Hematopoietic multipotent progenitor cell treated with erythropoietin and hydrocortisone succinate and interleukin-3 and kit ligand, for 8 days (in vitro differentiated cells): ENCODE measurements at places on chromosomes 11 and 22.

DNA sequence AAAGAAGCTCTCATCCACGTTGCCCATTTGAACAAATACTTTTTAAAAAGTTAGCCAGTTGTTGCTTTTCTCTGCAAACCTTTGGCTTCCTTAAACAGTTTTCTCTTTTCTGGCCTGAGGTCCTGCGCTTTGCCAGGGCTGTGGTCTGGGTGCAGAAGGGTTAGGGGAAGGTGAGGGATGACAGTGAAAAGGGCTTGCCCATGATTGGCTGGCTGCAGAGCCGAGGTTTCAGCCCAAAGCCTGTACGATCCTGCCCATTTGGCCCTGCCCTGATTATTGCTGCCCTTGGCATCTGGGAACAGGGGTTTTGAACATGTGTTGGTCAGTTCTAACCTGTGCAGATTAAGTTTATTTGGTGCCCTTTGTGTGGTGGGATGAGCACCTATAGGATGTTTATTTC, 1.5 kb downstream of the INCENP start:
- no peak for DNase-seq

DNA sequence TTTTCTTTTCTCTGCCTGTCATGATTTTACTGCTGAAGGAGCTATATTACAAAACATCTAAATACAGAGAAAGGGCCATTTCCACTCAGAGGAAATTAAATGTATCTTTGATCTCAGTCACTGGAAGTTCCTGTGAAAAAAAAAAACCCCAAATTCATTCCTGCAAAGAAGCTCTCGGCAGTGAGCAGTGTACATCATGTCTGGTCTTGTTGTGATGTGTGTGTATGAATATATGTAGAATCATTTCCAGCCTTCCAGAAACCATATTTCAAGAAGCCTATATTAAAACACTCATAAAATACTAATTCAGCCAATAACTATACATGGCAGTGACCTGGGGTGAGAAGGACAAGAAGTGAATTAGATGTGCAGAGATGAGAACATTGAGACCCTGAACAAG, 393.2 kb upstream of the TENM4 start:
- DNase-seq = no peak

GRCh38 chr22:46865052-46865434, 102.6 kb downstream of the TBC1D22A start:
- no peak for DNase-seq

- DNase-seq = no peak
Observed at GRCh38 chr11:95608093-95608492, 181.5 kb downstream of the FAM76B start.

- DNase-seq = no peak
Observed at GRCh38 chr22:41907436-41908401, 7.2 kb downstream of the SHISA8 start.

DNA sequence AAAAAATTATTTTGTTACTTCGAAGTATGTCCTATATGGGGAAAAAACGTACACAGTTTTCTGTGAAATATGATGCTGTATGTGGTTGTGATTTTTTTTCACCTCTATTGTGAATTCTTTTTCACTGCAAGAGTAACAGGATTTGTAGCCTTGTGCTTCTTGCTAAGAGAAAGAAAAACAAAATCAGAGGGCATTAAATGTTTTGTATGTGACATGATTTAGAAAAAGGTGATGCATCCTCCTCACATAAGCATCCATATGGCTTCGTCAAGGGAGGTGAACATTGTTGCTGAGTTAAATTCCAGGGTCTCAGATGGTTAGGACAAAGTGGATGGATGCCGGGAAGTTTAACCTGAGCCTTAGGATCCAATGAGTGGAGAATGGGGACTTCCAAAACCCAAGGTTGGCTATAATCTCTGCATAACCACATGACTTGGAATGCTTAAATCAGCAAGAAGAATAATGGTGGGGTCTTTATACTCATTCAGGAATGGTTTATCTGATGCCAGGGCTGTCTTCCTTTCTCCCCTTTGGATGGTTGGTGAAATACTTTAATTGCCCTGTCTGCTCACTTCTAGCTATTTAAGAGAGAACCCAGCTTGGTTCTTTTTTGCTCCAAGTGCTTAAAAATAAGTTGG, 38.3 kb downstream of the EHF start:
- DNase-seq = no peak

GRCh38 chr11:12727563-12728211, 53.5 kb downstream of the TEAD1 start:
- no peak for DNase-seq

- DNase-seq = no peak
Observed at GRCh38 chr11:17821648-17822400, 87.2 kb downstream of the KCNC1 start.
